ENCODE measurements at places on chromosomes 13 and 19.

GRCh38 chr19:35174226-35174625 lies 19.7 kb downstream of the FXYD5 start:
- no peak for DNase-seq

DNA sequence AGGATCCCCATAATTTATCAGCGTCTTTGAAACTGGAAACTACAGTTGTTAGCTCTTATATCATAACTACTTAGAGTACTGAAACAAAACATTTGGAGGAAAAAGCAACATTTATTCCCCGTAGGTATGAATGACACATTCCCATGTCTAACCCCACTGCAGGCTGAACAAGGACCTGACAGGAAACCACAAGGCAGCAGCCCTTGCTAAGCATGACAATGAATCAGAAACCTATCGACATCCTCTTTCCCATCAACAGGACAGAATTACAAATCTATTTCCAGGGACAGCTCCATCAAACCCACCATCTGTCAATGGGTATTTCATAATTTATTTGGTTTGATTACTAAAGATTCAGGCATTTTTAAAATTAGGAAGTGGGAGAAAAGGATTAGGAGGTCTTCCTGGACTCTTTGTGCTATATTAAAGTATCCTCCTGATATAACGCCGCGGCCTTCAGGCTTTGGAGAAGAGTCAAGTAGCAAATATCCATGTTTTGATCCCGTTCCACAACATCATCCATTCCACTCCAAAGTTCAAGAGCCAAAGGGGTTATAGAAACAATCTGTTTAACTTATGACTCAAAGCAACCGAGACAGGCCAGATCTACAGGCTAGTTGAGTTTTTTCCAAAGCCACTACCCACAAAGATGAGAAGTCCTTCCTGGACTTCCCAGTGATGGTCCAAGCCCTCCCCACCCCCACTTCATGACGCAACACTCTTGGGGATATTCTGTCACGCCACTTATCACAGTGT lies 51.1 kb downstream of the FAM216B start:
- no peak for DNase-seq

- DNase-seq, result no peak
These were observed 94.5 kb downstream of the ANKRD10 start for GRCh38 chr13:110820322-110820721.

GRCh38 chr19:1151037-1151724 lies 22.9 kb downstream of the SBNO2 start:
- DNase-seq, result no peak

GRCh38 chr19:6313398-6313969 lies 19.9 kb downstream of the ACER1 start:
- DNase-seq, result no peak

DNA sequence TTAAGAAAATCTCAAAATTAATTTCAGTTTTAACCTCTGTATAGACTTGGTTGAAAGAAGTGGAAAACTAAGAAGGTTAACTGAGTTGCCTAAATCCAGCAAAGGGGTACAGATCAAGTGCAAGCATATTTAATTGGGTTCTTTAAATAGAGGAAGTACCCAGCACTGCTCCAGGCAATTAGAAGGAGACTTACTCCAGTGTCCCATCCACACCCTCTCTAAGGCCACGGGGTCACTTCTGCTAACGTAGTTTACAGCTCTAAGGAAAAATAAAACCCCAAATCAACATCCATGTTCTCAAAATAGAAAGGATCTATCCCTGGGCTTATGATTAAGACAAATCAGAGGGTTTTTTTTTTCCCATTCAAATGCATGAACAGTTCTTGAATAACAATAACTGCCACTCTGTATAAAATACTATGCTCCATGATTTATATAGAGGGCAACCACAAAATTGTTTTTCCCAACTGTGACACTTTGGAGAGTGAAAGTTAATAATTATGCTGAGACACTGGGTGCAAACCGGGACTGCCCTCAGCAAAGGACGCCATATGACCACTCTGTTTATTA lies 4.6 kb downstream of the FRY start:
- no peak for DNase-seq

GRCh38 chr13:111855191-111855590 lies 211.8 kb upstream of the SOX1 start:
- DNase-seq, result no peak

DNA sequence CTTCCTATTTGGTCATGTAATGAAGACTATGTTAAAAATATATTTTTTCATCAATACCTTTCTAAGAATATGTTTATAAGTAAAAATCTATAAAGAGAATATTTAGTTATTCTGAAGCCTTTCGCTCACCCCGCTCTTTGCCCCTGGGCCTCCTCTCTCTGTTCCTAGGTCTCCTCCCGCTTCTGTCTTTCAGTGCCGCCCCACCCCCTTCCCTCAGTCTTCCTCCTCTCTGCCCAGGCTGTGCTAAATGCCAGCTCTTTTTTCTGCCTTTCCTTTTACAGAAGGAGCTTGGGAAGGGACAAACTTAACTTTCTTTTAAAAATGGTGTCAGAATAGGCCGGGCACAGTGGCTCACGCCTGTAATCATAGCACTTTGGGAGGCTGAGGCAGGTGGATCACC lies 22.8 kb downstream of the HIF3A start:
- DNase-seq, result no peak

GRCh38 chr13:95181586-95181985 lies 119.7 kb downstream of the ABCC4 start:
- DNase-seq, result no peak

- no peak for DNase-seq
These were observed 22.7 kb downstream of the AKT2 start for GRCh38 chr19:40262422-40262821.

GRCh38 chr19:6198896-6199239 lies 63.4 kb downstream of the ACSBG2 start:
- DNase-seq, result no peak

DNA sequence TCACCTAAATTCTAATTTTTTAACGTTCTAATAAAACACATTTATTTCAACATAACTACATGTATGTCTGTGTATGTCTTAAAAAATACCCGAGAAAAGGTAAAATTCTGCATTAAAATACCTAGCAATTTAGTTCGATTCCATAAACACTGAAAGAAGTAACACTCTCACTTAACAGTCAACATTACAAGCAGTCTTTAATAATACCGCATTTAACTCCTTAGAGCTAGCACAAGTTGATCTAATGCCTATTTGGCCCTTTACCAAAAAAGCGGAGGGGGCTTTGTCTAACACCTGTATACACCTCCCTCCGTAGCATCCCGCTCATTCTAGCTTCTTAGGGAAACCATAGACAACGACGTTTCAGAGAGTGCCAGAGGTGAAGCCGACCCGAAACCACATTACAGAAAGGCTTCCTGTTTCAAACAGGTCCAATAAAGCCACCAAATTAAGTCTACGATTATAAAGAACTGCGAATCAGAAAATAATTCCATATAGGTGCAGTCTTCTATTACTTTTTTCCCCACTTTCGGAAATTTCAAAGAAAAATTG lies 1.2 kb downstream of the SPART start:
- no peak for DNase-seq

DNA sequence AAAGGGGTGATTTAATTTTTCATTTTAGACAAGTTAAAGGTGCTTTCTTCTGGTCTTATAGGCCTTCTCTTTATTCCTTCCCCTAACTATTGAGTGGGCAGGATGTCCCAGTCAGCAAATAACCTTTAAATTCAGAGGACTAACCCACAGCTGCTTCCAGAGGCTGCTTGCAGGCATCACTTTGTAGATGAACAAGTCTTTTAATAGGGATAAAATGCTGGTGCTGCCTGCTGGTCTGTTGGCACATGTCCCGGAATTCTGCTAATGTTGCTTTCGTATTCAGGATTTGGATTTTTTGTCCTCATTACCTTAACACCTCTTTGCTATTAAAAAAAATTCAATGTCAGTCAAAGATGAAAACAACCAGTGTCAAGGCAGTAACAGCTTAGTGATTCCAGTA lies 132.7 kb upstream of the KL start:
- no peak for DNase-seq

- DNase-seq, result no peak
These were observed 28.5 kb upstream of the PSPC1 start for GRCh38 chr13:19810996-19811881.

GRCh38 chr19:1097810-1098176 lies 2.6 kb upstream of the POLR2E start:
- DNase-seq, result no peak

- DNase-seq, result no peak
These were observed 8.6 kb downstream of the MIR17HG start for GRCh38 chr13:91355826-91356710.

DNA sequence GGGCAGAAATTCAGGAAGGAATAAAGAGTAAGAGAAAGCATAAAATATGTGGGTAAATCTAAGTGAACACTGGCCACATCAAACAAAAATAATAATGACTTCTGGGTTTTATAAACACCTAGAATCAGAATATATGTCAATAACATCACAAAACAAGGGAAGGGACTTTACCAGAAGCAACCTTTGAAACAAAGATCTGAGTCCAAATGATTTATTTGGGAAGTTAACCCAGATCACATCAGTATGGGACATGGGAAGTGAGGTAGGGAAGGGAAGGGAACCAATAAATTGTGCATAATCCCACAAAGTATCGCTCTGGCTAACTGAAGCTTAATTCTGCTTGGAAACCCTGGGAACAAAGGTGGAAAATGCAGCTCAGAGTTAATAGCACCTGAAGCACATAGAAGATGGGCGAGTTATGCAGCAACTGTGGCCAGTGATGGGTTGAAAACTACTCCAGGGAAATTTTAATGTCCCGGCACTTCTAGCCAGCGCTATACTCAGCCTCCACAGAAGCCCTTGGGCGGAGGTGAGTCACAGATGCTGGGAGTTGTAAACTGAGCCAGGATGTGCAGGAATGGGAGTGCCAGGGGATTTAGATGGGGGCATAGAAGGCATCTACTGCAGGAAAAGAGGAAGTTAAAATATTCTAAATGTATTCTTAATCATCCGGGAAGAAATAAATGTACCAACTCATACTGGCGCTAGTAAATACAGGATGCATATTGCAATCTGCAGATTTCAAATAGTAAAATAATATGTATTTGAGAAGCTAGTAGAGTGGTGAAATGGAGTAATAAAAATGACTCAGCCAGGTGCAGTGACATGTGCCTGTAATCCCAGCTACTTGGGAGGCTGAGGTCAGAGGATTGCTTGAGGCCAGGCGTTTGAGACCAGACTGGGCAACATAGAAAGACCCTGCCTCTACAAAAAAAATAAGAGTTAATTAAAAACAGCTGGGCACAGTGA lies 34.2 kb upstream of the CEBPG start:
- DNase-seq, result no peak

GRCh38 chr13:75372517-75372916 lies 109.5 kb downstream of the TBC1D4 start:
- no peak for DNase-seq

DNA sequence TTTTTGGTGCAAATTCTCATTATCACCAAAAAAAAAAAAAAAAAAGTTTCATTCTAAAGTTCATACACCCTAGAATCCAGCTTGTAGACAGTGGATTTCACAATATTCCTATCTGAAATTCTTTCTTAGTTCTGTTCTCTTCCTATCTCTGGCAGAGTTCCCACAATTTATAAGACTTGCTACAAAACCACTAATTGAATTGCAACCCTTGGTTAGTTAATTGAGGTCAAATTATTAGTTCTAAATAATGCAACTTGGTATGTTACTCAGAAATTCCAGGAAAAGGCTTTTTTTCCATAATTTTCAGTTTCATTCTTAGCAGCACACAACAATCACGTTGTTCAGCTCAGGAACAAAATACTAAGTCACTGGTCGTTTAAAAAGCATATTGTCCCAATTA lies 58.5 kb downstream of the SPATA13 start:
- no peak for DNase-seq

- DNase-seq, result no peak
These were observed 10.1 kb upstream of the ZNF358 start for GRCh38 chr19:7505682-7506384.

GRCh38 chr19:45887200-45887710 lies 1.3 kb upstream of the IRF2BP1 start:
- no peak for DNase-seq

DNA sequence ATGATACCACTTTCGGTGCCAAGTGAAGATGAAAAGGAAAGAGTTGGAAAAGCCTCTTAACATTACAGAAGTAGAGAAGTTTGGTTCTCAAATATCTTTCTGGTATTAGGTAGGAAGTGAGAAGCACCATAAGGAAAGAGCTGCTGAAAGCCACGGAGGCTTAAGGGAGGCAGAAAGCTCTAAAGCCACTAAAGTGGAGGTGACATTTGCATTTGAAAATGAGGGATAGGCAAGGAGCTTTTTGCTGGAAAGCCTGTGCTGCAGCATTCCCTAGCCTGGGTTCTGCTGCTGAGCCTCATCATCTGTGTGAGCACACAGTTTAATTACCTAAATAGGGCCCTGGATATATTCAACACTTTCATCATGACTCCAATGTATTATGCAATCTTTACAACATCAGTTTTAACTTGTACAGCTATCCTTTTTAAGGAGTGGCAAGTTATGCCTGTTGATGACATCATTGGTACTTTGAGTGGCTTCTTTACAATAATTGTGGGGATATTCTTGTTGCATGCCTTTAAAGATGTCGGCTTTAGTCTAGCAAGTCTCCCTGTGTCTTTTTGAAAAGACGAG lies 315.4 kb downstream of the RBM26 start:
- DNase-seq, result no peak

GRCh38 chr19:50325310-50326100 lies 3.7 kb downstream of the KCNC3 start:
- DNase-seq, result no peak

DNA sequence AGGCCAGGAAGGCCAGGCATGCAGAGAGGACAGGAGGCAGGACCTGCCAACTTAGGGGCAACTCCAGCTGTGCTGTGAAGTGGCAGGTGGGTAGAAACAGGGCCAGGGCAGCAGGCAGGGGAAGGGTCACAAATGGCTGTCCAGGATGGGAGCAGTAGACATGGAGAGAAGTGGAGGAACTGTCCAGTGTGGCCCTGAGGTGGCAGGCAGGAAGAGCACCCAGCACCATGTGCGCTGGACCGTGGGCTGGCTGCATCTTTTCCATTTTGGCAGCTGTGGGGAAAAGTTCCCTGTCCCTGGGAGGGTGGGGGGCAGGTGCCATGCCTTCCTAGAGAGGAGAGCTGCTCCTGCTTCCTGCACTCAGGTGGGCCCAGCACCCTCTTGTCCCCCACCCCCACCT lies 13.8 kb downstream of the DEDD2 start:
- DNase-seq, result no peak

- DNase-seq, result no peak
These were observed 28.4 kb downstream of the UBAC2 start for GRCh38 chr13:99228737-99229691.

GRCh38 chr19:45995715-45996385 lies 583 bp downstream of the CCDC61 start:
- no peak for DNase-seq

GRCh38 chr13:79846386-79846785 lies 365.4 kb downstream of the NDFIP2 start:
- no peak for DNase-seq

GRCh38 chr13:46369506-46370277 lies 17.4 kb downstream of the RUBCNL start:
- DNase-seq, result peak; percentile 69
